ENCODE measurements at places on chromosomes 16 and 17. TPM values are rescaled to one million over a fixed set of nuclear protein-coding genes. Genes with fewer than 3 reads are reported as not detected.

Gene NUPR1
- total RNA-seq: 81.1 TPM

GRCh38 chr17:68452724-68453290, 4.5 kb downstream of the WIPI1 start:
- no peak for DNase-seq

DNA sequence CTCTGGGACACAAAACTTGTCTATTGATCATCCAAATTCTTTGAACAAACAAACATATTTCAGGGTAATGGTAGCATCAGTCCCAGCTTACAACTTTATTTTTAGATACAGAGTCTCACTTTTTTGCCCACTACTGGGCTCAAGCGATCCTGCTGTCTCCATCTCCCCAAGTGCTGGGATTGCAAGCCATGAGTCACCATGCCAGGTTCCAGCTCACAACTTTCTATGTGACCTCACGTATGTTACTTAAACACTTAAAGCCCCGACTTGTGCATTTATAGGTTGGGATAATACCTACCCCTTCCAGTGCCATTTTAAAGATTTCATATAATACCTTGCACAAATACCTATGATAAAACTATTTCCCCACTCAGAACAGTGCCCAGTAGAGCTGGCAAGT, 42.0 kb upstream of the KSR1 start:
- no peak for DNase-seq

GRCh38 chr17:66945147-66945835, 19.2 kb upstream of the CACNG4 start:
- no peak for DNase-seq

GRCh38 chr16:25426829-25427228, 169.2 kb upstream of the ZKSCAN2 start:
- no peak for DNase-seq

GRCh38 chr16:62711797-62712196, 675.6 kb upstream of the CDH8 start:
- DNase-seq: no peak

- no peak for DNase-seq
Observed at GRCh38 chr16:85192238-85193114, 80.2 kb upstream of the CIBAR2 start.
